Esophagus squamous epithelium (tissue), 5 donors: ENCODE measurements at places on chromosomes 7 and 10.

- no peaks in the 10 kb centered on the region for H3K4me1 ChIP-seq
- no peak for DNase-seq
- no peak overlapping the region for H3K4me3 ChIP-seq
- no peaks in the 10 kb centered on the region for H3K27me3 ChIP-seq
Measured at GRCh38 chr10:12186323-12186722, 9.4 kb downstream of the NUDT5 start.

DNA sequence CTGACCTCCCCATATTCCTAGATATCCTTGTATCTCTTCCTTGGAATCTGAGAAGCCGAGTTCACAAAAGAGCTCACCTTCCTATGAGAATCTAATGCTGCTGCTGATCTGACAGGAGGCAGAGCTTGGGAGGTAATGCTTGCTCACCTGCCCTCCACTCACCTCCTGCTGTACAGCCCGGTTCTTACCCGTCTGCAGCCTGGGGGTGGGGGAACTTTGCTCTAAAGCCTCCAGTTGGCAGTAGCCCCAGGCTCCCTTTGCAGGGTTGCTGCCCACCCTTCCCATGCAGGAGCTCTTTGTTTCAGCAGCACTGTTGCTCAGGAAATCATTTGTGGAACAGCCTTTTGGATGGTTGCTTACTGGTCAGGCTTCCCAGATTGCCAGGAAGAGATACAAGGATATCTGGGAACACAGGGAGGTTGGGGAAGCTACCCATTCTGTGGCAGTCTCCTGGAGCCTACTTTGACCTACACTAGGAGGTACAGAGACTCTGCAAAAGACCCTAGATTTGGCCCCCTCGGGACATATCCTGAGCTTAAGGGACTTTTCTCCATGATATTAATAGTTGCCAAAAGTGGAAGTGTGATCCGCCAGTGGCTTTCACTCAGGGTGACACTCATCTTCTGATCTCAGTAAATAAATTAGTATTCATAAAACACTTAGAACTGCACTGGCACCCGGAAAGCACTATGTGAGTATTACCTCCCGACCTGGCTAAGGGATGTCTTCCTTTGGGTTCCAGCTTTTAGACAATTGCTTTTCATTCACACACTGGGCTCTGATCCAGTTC, 363.7 kb upstream of the PODXL start:
- no peak overlapping the region for H3K27ac ChIP-seq
- DNase-seq, result no peak
- no peaks in the 10 kb centered on the region for H3K4me1 ChIP-seq
- H3K27me3 ChIP-seq, result no peaks in the 10 kb centered on the region
- no peak overlapping the region for H3K4me3 ChIP-seq
- no peaks in the 10 kb centered on the region for H3K36me3 ChIP-seq

DNA sequence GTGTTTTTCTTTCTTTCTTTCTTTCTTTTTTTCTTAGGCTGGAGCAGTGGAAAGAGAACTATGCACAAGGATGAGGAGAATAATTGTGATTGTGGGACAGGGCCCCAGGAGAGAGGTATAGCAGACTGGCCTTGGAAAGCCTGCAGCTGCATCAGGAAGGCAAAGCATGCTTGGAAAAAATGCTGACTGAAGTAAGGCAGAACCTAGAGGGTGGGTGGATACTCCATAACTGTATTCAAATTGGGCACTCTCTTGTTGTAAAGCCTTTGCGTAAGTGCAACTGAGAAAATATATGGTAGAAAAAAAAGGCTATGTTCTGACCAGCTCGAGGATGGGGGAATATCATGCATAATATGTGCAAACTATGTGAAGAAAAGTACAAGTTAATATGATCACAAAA, 39.5 kb downstream of the PDK4 start:
- no peaks in the 10 kb centered on the region for H3K36me3 ChIP-seq
- H3K27ac ChIP-seq, result no peak overlapping the region
- H3K27me3 ChIP-seq, result no peaks in the 10 kb centered on the region
- no peak for DNase-seq
- peaks cover under 1% of the 10 kb centered on the region for H3K4me1 ChIP-seq

GRCh38 chr10:122310311-122311050, 39.4 kb downstream of the BTBD16 start:
- DNase-seq, result no peak
- H3K27me3 ChIP-seq, result no peaks in the 10 kb centered on the region
- H3K4me1 ChIP-seq, result peaks cover 41% of the 10 kb centered on the region

DNA sequence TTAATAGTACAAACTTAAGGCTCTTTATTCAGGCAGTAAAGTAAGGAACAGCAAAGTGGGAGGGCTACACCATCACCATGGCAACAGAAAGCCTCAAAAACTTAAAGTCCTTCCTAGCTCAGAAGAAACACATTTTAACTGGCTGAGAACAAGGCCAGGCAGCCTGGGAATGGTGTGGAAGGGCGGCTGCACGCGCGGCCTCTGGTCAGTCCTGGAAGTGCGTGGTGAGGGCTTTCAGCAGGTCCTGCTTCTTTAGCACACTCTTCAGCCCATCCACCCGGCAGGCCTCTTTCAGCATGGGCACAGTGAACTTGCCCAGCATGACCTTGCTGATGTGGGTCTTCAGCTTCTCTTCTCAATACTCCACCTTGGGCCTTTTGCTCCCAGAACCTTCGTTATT, 133.0 kb downstream of the CYP26A1 start:
- no peak overlapping the region for H3K4me3 ChIP-seq
- no peak overlapping the region for H3K27ac ChIP-seq
- no peak for DNase-seq
- H3K36me3 ChIP-seq, result no peaks in the 10 kb centered on the region
- H3K4me1 ChIP-seq, result no peaks in the 10 kb centered on the region

DNA sequence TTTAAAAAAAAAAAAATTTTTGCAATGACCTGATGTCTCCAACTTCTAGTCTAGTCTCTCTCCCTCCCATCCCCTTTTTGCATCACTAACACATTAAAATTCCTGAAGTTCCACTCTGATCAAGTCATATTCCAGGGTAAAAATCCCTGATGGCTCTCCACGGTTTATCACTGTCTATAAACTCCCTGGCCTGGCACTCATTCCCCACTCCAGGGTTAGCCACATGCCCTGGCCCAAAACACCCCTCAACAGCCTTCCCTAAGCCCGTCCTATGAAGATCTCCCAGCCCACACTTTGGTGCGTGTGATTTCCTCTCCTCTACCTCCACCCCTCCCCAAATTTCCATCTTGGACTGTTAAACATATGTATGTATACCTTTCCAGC, 125.4 kb downstream of the JAZF1 start:
- DNase-seq, result no peak
- H3K4me3 ChIP-seq, result no peak overlapping the region
- H3K4me1 ChIP-seq, result no peaks in the 10 kb centered on the region
- no peak overlapping the region for H3K27ac ChIP-seq
- H3K27me3 ChIP-seq, result no peaks in the 10 kb centered on the region
- no peaks in the 10 kb centered on the region for H3K36me3 ChIP-seq

GRCh38 chr10:133055470-133055869, 32.3 kb upstream of the ADGRA1 start:
- no peaks in the 10 kb centered on the region for H3K27me3 ChIP-seq
- H3K36me3 ChIP-seq, result no peaks in the 10 kb centered on the region
- no peak overlapping the region for H3K4me3 ChIP-seq
- no peak overlapping the region for H3K27ac ChIP-seq

GRCh38 chr10:75743291-75743778, 311.9 kb downstream of the LRMDA start:
- H3K4me1 ChIP-seq, result no peaks in the 10 kb centered on the region
- no peak overlapping the region for H3K4me3 ChIP-seq
- no peaks in the 10 kb centered on the region for H3K36me3 ChIP-seq
- no peak for DNase-seq

DNA sequence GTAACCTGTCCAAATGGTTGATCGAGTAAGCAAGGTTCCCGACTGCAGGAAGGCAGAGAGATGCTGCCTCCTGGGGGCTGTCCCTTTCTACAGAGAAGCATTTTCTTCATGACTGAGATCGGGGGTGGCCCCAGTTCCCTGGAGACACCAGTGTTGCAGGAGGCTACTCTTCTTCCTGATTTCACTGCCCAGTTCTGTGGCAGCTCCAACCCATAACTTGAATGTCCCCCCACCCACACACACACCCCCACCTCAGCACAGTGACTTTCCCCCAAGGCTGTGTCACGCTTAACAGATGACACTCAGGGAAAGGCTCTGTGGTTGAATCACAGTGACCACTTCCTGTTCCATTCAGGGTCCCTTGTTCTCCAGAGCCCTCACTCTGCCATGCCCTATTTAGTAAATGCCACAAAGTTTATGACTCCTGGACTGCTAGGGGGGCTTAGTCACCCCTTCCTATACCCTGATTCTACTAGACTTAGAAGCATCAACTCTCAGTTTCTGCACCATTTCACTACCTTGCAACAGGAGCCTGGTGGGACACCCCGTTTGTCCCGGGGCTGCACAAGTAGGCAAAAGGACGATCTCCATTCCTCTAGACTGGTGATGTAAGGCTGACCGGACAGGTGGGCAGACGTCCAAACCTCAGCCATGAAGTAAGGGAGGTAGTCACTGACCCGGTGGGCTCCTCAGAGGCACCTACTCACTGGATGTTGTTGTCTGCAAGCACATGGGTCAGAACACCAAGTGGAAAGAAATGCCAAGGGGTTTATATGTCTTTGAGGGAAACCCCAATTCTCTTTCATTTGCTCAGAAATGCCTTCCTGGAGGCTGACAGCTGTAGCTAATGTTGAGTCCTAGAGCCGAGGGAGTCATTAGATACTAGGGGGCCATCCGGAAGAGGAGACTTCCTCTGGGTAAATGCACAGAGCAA, 31.3 kb upstream of the SMC3 start:
- no peaks in the 10 kb centered on the region for H3K36me3 ChIP-seq
- DNase-seq, result no peak
- no peak overlapping the region for H3K27ac ChIP-seq
- H3K27me3 ChIP-seq, result peaks cover 8% of the 10 kb centered on the region
- no peak overlapping the region for H3K4me3 ChIP-seq

DNA sequence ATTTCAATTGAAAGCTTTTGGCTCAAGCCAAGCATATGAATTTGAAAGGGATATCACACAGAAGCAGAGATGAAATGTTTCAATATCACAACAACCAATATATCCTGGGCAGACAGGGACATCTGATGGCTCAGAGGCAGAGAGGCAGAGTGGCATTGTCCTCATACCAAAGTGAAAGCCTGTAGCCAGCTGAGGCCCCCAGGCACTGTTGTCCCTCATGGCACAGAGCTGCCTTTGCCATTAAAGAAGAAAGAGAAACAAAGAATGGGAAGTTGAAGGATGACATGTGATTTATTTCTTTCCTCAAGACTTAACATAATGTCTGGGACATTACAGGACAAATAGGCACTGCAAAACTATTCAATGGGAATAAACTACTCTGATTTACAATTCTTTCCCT, 504.3 kb upstream of the PCDH15 start:
- no peaks in the 10 kb centered on the region for H3K27me3 ChIP-seq
- H3K4me1 ChIP-seq, result no peaks in the 10 kb centered on the region
- no peak for DNase-seq
- no peak overlapping the region for H3K4me3 ChIP-seq
- no peaks in the 10 kb centered on the region for H3K36me3 ChIP-seq

DNA sequence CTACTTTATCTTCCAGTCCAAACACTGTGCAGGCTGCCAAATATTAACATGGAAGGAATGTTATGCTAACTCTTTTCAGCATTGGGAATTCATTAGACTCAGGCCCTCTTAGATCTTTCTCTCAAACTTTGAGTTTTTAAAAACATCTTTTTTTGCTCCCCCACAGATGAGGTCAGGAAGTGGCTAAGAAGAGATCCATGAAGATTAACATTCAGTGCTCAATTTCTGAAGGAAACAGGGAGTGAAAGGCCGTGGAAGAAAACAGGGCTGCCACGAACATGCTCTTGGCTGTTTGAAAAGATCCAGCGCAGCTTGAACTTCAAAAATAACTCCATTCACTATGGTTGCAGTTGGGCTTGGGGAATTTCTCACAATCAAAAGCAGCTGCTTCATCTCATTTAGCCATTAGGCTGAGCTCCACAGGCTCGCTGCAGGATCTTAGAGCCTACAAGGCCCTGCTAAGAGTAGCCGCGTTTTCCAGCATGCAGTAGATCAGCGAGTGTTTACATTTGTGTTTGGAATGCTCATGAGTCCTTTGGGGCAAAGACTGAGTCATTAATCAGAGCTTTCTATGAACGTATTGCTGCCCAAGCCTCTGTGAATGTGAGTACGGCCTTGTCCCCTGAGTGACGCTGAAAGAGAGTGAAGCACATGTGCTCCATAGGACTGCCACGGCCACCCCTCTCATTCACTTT, 41.2 kb upstream of the TNS3 start:
- H3K27ac ChIP-seq, result peak overlapping the region; percentile 57
- no peak overlapping the region for H3K4me3 ChIP-seq
- peaks cover 8% of the 10 kb centered on the region for H3K27me3 ChIP-seq
- H3K4me1 ChIP-seq, result peaks cover 5% of the 10 kb centered on the region

- no peak overlapping the region for H3K27ac ChIP-seq
- no peaks in the 10 kb centered on the region for H3K36me3 ChIP-seq
- H3K4me3 ChIP-seq, result no peak overlapping the region
- no peak for DNase-seq
Measured at GRCh38 chr7:132501956-132502355, 74.3 kb downstream of the PLXNA4 start.

DNA sequence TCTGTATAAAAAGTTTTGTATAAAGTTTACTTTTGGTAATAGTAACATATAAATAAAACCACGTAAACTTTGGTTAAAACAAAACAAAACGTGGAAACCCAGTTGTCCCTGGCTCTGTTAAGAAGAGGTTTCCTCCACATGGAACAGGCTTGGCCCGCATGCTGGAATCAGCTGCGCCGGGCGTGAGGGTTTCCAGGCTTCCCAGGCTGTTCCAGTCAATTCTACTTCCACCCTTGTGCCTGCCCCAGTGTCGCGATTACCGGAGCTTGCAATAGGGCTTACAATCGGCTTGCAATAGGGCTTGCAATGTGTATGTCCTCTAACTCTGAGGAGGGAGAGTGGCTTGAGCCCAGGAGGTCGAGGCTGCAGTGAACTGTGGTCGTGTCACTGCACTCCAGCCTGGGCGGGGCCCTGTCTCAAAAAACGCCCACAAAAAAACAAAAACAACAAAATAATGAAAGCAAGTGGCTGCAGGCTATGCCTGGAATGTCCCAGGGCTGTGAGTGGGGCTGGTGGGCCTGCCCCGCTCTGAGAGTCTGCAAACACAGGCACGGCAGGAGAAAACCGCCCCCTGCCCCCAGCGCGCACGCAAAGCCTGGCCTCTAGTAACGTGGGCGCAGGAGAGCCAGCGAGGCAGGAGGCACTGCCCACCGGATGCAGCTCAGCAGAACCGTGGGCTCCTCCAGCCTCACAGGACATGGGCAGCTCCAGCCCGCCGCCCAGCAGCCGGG, 16.3 kb downstream of the CYP2W1 start:
- DNase-seq, result no peak
- H3K36me3 ChIP-seq, result no peaks in the 10 kb centered on the region
- H3K27me3 ChIP-seq, result no peaks in the 10 kb centered on the region
- no peaks in the 10 kb centered on the region for H3K4me1 ChIP-seq
- no peak overlapping the region for H3K4me3 ChIP-seq
- H3K27ac ChIP-seq, result no peak overlapping the region

- no peaks in the 10 kb centered on the region for H3K36me3 ChIP-seq
- H3K4me1 ChIP-seq, result peaks cover 86% of the 10 kb centered on the region
- peak overlapping the region; percentile 93 for H3K27ac ChIP-seq
- no peaks in the 10 kb centered on the region for H3K27me3 ChIP-seq
- no peak for DNase-seq
Measured at GRCh38 chr7:74476626-74477025, 22.9 kb downstream of the GTF2IRD1 start.
